NCI-H2029 treated with DMSO at 0.1 percent for 48 hours (cell line): ENCODE measurements at places on chromosomes 1 and 21.

DNA sequence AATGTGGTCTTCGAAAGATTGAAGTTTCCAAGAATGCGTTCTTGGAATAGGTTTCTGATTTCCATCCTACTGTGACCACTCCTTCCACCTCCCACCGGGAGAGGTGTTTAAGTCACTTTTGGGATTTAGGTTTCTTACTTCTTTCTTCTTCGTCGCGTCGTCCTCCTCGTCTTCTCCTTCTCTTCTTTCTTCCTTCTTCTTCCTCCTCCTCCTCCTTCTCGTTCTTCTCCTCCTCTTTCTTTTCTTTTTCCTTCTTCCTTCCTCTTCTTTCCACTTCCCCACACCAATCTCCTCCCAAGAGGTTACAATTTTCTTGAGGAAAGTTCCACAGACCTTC is 2.1 kb downstream of the CACHD1 start:
- DNase-seq: no peak

DNA sequence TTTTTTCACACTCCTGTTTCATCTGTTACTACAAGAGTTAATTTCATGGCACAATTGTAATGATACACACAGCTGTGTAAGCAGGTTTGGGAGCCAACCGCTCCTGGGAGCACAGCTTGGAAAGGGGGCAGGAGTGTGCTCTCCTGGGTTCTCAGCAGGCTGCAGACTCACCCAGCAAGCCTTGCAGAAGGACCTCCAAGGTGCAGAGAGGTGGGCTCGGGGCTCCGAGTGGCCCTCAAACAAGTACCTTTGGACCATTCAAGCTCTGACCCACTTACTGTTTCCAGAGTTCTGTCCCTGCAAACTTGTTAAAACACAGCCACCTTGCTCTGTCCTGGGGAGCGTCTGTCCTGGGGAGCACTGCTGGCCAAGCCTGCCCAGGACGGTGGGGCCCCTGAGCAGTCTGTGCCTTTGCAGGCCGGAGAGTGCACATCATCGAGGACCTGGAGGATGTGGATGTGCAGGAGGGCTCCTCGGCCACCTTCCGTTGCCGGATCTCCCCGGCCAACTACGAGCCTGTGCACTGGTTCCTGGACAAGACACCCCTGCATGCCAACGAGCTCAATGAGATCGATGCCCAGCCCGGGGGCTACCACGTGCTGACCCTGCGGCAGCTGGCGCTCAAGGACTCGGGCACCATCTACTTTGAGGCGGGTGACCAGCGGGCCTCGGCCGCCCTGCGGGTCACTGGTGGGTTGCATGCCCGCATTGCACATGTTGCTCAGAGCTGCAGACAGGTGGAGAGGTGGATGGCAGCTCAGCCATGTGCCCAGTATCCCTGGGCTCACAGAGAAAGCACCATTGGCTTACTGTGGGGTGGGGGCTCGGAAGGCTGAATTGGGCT is 78.0 kb downstream of the OBSCN start:
- no peak for DNase-seq

DNA sequence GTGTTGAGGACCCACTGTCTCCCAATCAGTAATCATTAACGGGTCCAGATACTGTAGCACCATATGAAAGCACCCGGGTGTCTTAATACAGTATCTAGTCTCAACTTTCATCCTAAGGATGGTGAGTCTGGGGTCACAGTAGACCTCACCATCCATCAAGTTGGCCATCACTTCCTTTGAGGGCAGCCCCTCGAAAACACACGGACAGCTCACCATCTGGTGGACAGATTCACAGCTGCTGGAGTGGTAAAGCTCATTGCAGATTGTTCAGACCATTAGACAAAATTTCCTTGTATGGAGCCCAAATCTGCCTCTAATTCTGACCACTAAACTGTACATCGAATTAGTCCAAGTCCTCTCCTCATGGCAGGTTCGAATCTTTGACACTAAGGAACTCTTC is 123.1 kb downstream of the PGBD5 start:
- no peak for DNase-seq

DNA sequence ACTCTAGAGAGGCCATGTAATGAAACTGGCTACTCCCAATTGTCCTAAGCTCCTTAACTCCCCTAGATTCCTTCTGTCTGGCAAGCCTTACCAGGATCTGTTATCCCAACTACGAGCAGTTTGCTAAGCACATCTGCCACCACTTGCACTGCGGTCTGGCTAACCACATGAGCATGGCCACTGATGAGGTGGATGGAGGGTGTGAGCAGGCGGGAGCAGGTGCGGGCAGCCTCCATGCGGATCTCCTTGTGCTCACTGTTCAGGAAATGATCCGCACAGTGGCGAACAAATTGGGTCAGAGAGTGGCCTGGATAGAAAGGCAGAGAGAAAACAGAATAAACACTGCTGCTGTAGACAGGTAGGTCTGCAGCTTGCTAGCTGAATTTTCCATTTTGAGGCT is 24.0 kb downstream of the MTOR start:
- DNase-seq: no peak
